ENCODE measurements at places on chromosomes 2 and 18. TPM values are rescaled to one million over a fixed set of nuclear protein-coding genes. Genes with fewer than 3 reads are reported as not detected.

MAB21L4 gene
- total RNA-seq, result 2.8 TPM

ANKRD36C gene
- 29.0 TPM for total RNA-seq

GRCh38 chr2:36507408-36507812, 90.6 kb downstream of the FEZ2 start:
- H3K4me3 ChIP-seq, result no peak overlapping the region
- peaks cover 10% of the 10 kb centered on the region for H3K4me1 ChIP-seq
- H3K27ac ChIP-seq, result no peak overlapping the region

- no peaks in the 10 kb centered on the region for H3K4me1 ChIP-seq
- no peak for DNase-seq
- H3K27ac ChIP-seq, result no peak overlapping the region
- H3K27me3 ChIP-seq, result peaks cover 14% of the 10 kb centered on the region
- no peak overlapping the region for H3K4me3 ChIP-seq
- H3K36me3 ChIP-seq, result no peaks in the 10 kb centered on the region
Observed at GRCh38 chr2:19552270-19552669, 193.8 kb upstream of the OSR1 start.

All from Calu3 (cell line).